ENCODE measurements at places on chromosomes 6 and 20.
A peak's percentile ranks its signal among the peaks of the same experiment; 100 is the strongest.

DNA sequence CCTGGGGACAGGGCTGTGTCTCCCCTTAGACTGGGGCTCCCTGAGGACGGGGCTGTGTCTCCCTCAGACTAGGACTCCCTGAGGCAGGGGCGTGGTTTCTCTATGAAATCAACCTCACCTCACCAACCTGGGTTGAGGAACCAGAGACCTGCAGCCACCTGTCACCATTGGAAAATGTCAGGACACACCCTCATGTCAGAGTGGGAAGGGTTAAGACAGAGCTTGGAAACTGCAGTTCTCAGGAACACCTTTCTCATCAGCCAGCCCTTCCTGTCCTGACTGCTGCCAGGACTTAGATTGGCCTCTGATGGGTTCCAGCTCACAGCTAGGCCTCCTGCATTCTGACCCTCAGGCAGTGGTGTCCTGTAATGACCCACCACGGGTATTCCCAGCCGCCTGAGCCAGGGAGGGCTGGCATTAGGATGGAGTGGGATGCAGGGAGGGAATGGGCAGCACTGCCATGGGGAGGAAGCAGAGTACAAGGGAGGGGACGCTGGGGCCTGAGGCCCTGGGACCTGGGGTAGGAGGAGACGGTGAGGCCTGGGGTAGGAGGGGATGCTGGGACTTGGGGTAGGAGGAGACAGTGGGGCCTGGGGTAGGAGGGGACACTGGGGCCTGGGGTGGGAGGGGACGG, 76.3 kb downstream of the MRPL14 start:
- no peak for DNase-seq

DNA sequence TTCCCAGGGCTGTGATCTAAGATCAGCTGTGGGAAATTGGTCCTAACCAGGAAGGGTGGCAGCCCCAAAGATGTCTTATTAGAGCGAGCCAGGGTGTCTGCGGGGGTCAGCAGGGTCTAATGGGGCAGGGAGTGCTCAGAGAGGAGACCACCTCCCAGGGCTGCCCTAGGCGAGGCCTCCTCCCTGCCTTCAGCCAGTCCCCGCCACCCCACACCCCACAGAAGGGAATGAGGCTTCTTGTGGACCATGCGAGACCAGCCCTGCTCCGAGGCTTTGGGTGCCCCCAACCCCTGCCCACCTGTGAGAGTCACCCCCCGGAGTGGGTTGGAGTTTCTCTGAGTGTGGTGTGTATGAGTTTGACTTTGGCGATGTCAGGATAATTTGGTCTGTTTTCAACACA, 37.8 kb downstream of the SYNJ2 start:
- no peak for DNase-seq

GRCh38 chr6:143955971-143956370, 52.1 kb downstream of the PLAGL1 start:
- no peak for DNase-seq

DNA sequence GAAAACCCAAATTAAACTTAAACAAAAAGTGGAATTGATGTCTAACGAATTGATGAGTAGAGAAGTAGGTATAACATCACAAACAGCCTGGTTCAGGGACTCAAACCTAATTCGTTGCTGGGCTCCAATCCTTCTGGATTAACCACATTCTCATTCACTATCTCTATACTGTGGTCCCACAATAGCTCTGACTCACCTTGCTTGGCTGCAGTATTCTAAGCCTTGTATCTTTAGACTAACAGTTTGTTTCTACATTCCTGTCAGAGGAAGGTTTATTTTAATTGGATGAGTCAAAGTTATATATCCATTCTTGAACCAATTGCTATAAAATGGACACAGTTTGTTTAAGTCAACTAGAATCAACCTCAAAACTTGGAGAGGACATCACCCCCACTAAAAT, 530.5 kb upstream of the PTCHD4 start:
- no peak for DNase-seq

DNA sequence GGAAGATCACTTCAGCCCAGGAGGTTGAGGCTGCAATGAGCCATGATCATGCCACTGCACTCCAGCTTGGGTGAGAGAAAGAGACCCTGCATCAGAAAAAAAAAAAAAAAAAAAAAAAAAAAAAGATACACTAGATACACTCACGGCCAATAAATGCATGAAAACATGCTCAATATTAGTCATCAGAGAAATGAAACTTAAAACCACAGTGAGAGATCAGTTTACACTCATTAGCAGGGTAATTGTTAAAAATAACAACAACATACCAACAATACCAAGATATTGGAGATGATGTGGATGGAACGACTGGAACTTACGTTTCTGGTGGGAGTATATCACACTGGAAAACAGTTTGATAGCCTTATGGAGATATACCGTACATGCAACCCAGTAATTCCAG, 29.9 kb downstream of the HS3ST5 start:
- no peak for DNase-seq

- no peak for DNase-seq
These were observed 34.0 kb downstream of the CNKSR3 start for GRCh38 chr6:154476494-154476893.

DNA sequence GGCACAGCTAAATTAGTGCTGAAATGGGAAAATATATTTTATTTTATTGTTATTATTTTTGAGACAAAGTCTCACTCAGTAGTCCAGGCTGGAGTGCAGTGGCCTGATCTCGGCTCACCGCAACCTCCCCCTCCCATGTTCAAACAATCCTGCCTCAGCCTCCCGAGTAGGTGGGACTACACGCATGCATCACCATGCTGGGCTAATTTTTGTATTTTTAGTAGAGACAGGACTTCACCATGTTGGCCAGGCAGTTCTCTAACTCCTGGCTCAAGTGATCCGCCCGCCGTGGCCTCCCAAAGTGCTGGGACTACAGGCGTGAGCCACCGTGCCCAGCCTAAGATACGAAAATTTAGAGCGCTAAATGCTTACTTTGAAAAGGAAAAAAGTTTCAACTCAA, 4.8 kb downstream of the RAB23 start:
- no peak for DNase-seq

- DNase-seq, result peak; percentile 10
These were observed 8.4 kb upstream of the RNF182 start for GRCh38 chr6:13916230-13916944.

DNA sequence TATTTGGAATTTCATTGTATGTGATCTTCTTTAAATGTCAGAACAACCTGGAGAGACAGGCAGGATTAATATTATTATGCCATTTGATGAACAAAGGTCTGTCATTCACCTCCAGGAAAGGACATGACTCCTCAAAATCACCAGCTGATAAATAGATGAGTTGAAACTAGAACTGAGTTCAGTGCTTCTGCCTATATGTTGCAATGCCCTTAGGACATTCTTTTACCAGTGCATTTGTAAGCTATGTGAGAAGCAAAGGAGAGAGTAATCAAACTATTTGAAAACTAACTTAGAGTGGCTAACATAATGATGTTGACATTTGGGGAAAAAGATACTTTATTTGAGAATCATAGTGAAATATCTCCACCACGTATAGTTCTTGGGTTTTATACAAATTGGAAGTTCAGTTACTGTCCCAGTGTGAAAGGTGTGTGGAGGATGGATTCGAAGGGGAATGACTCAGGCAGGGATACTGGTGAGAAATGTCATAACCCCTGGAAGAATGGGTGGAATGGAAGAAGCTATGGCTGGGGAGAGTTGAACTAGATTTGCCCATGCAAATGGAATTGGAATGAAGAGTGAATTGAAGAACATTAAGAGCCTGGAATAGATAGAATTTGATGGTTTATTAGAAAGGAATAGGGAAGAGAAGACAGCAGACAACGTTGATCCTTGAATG, 21.5 kb downstream of the PKIB start:
- DNase-seq, result no peak

DNA sequence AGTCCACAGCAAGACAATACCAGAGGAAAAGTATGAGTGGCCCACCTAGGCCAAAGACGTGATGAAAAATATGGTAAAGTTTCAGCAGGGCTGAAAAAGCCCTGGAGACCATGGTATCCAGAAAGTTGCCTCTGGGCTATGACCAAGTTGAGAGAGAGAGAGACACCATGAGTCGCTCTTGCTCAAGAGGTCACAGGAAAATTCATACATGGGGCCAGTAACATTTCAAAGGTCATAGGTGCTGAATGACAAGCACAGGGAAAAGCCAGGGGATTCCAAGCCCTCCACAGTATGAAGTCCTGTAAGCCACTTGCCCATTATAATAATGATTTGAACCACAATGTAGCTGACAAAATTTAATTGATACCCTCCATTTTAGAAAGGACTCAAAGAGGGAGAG, 657.7 kb upstream of the CITED2 start:
- no peak for DNase-seq

GRCh38 chr20:60258255-60258863, 300.1 kb downstream of the CDH26 start:
- no peak for DNase-seq

GRCh38 chr6:169175360-169175887, 78.2 kb downstream of the THBS2 start:
- DNase-seq, result no peak

- DNase-seq, result no peak
These were observed 154.3 kb downstream of the ANKRD60 start for GRCh38 chr20:58073945-58074856.

DNA sequence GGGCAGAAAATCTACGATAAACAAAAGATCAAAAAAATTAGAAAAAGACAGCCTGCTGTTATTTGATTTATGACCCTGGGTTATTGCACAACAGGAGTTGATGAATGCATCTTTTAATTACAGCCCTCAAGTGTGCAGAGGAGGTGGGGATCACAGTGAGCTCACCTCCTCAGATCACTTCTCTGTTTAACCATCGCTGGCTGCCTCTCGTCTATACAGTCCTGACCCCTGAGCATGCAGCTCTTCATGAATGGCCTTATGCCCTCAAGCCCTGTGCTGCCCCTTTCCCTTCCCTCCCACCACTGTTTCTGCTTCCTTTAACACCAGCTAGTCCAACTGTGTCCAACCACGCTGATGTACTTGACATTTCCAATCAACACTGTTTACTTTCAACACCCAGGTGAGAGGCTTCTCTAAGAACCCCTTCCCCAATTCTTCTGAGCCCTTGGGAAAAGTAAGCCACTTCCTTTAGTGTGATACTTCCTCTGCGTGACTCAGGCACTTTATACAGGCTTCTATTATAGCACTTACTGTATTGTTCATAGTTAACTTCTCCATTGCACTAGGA, 60.6 kb upstream of the RIPOR2 start:
- no peak for DNase-seq

DNA sequence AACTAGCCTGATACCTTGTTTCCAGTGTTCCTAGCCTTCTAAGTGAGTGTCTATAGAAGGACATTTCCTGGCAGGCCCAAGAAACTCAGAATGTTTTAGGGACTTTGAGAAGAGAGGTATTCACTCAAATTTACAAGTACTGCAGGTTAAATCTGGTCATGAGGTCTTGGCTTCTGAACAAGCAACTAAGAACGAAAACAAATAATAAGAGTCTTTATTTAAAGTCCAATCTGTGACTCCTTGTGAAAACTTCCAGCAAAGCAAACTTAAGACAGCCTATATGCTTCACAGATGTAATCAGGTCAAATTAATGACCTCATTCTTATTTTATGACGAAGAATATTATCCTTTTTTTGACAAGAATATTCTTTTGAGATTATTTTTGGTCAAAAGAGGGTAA, 79.4 kb upstream of the PRSS16 start:
- no peak for DNase-seq

GRCh38 chr20:57102160-57102559, 164.3 kb downstream of the BMP7 start:
- DNase-seq, result no peak

GRCh38 chr6:124027392-124027791, 223.7 kb downstream of the NKAIN2 start:
- no peak for DNase-seq

- no peak for DNase-seq
These were observed 53.9 kb downstream of the CDK19 start for GRCh38 chr6:110761371-110761770.

GRCh38 chr6:152135755-152136448, 328.4 kb downstream of the ESR1 start:
- no peak for DNase-seq

- no peak for DNase-seq
These were observed 126.0 kb upstream of the TOP1 start for GRCh38 chr20:40902661-40903060.

GRCh38 chr6:149855040-149855654, 9.0 kb downstream of the LRP11 start:
- no peak for DNase-seq

GRCh38 chr6:46377209-46377608, 114.0 kb downstream of the RCAN2 start:
- no peak for DNase-seq

DNA sequence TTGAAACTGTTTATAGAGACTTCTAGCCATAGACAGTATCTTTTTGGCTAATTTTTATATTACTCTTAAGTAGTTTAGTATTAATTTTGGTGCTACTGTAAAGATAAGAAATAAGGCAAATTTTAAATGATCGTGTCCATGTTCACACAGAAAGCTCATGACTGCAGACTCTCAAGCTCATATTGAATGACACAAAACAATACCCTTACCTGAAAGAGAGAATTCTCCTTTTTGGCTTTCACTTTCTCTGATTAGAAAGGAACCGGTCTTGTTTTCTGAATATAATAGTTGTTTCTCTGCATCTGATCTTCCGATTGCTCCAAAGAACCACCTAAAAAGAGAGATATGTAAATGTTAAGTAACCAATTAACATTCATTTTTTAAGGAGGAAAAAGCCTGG, 57.0 kb downstream of the FRK start:
- no peak for DNase-seq

DNA sequence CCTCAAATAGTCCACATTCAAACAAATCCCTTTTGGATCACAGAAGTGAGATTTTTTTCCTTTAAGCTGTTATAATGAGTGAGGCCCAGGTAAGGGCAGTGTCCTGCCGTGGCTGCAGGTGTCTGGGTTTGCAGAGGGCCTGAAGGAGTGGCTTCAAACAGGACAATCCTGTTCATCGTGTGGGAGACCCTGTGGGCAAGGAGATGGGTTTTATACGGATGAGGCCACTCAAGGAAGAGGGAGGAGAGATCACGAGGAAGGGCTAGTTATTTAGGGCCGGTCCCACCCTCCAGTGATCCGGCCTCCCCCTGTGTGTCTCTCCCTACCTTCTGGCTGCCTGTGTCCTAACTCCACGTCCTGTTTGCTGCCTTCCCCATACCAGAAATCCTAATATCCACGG, 33.8 kb downstream of the PPP1R14C start:
- no peak for DNase-seq

- DNase-seq, result no peak
These were observed 6.7 kb downstream of the PCK1 start for GRCh38 chr20:57567471-57568079.

DNA sequence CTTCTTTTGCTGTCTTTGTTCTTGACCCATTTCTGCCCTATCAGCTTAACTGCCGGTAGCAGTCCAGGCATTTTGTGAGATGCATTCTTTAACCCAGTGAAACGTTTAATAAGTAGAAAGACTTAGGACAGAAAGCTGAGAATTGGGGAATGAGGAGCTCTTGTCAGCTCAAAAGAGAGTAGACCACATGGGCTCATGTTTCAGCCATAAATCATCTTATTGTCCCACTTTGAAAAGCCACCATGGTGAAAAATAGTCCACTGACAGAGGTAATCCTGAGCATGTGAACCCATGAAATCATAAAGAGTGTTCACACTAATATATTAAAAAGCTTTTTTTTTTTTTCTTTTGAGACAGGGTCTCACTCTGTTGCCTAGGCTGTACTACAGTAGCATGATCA, 16.3 kb downstream of the ORC3 start:
- DNase-seq, result no peak
